Stimulated activated CD8-positive, alpha-beta memory T cell treated with anti-CD3 and anti-CD28 coated beads, Interleukin-2, amount 100 ng/mL, for 1 hour (primary cell): ENCODE measurements at places on chromosomes 12 and 14.

- no peak for DNase-seq
Observed at GRCh38 chr14:37131205-37131604, 41.2 kb downstream of the SLC25A21 start.

DNA sequence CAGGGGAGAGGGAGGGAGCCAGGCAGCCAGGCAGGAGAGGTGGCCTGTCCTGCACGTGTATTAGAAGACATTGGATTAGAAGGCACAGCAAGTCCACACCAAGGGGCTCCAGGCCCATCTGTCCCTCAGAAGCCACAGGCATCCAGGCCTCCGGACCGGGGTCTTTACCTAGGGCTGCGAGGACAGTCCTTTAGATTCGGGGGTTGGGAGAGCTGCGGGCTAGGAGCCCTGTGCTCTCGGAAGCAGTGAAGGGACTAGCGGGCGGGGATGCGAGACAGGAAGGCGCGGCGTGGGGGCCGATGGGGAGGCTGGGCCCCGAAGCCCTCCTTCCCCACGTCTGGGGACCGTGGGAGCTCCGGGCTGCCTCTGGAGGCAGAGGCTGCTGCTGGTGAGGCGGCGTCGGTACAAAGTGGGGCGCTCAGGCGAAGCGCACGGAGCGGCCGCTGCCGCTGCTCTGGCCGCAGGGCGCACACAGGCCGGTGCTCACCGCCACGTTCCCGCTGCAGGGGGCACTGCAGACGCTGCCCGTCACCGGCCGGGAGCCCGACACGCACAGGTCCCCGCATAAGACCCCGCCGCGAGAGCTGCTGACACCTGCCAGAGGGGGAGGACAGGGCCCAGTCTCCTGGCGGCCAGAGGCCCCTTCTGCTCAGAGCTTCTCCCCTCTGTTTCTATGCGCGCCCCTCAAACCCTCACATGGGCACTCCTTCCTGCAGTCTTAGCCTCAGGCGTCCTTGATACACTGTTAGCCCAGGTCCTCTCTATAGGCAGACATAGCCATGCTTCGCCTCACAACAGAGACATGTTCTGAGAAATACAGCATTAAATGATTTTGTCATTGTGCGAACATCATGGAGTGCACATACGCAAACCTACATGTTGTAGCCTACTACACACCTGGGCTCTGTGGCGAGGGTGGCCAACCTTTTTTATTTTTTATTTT is 17.3 kb downstream of the KRT7 start:
- no peak for DNase-seq

GRCh38 chr12:67909091-67909531 is 80.1 kb upstream of the IFNG-AS1 start:
- no peak for DNase-seq

DNA sequence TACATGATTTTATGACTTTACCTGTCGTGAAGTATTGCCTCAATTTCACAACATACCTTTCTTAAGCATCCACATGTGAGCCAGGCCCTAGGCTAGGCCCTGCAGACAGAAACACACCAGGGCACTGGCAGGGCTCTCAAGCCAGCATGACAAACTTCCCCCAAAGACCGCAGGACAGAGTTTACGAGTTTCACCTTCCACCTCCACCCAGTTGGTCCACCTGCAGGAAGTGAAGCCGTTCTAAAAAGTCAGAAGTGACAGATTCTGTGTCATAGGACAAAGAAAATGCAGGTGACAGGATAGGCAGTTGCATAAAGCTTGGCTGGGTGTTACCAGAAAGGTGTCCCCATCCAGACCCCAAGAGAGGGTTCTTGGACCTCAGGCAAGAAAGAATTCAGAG is 382.3 kb downstream of the PCNX1 start:
- DNase-seq = no peak

DNA sequence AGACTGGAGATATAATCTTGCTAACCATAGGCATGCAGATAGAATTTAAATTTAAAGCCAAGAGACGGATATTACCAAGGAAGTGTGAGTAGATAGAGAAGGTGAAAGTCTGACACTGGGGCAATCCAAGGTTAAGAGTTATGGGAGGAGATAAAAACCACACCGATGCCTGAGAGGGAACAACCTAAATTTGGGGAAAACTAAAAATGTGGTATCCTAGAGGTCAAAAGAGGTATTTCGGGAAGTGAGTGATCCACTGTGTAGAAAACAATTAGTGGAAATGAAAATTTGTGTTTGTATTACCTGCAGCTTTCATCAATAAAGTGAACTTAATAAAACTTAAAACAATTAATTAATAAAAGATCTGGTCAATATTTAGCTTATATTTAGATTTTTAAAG is 269.0 kb upstream of the RPL10L start:
- DNase-seq = no peak

DNA sequence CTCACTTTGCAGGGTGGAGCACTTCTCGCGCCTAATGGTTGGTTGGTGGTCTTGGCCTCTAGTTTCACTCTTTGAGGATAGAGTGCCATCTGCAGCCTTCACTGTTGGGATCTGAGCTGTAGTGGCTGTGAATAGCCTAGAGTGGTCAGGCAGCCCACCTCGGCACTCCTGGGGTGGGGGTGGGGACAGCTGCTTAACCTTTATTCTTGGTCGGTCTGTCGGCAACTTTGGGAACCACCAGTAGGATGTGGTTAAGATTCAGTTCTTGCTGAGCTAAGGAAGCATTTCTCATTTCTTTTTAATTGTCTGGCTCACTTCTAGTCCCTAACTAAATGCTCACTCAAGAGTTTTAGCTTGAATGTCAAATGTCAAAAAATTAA is 21.1 kb downstream of the TMBIM6 start:
- DNase-seq = no peak

DNA sequence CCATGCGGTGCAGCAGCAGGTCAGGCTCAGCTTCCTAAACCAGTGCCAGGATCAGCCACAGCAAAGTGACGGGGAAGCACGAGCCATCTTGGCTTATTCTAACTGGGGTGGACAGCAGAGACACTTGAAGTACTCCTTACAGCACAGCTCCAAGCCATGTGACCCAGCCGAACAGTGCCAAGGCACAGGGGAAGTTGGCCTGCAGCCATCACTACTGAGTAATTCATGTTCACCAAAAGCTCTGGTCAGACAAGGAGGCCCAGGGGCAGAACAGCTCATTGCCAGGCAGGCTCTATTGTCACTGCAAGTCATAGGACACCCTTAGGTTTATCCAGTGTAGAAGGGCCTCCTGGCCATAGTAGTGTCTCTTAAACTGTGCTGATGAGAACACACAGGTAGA is 23.4 kb upstream of the SLC35F4 start:
- DNase-seq = no peak
